ENCODE measurements at places on chromosomes 11 and 22. TPM values are rescaled to one million over a fixed set of nuclear protein-coding genes. Genes with fewer than 3 reads are reported as not detected.

MFRP gene
- not detected for polyA plus RNA-seq

OVOL1 gene
- polyA plus RNA-seq, result not detected

KCNK7 gene
- 0.34 TPM for polyA plus RNA-seq

MMP13 gene
- polyA plus RNA-seq, result 0.12 TPM

GAL gene
- polyA plus RNA-seq, result 1.6 TPM

SPON1 gene
- not detected for polyA plus RNA-seq

CARD16 gene
- polyA plus RNA-seq, result not detected
